ENCODE measurements at places on chromosomes 2 and 18.

DNA sequence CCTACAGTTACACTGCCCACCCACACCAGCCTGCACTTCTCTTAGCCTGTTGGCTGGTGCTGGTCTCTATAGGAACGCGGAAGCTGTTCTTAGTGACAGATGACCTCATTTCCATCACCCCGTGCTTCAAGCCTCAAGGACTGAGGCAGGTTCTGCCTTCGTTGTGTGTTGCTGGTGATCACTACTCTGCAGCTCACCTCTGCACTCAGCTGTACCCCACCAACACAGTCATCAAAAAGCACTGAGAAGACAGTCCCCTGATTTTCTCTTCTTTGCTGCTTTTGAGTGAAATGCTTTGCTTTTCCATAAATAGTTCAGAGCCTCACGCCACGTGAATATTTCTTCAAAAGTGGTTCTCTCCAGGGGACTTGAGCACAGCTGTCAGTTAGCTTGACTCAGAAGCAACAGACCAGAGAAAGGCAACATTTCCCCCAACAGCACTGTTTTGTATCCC lies 225.7 kb upstream of the CCDC150 start:
- DNase-seq: no peak

- DNase-seq: no peak
Measured at GRCh38 chr18:56146565-56146964, 491.8 kb downstream of the TXNL1 start.

DNA sequence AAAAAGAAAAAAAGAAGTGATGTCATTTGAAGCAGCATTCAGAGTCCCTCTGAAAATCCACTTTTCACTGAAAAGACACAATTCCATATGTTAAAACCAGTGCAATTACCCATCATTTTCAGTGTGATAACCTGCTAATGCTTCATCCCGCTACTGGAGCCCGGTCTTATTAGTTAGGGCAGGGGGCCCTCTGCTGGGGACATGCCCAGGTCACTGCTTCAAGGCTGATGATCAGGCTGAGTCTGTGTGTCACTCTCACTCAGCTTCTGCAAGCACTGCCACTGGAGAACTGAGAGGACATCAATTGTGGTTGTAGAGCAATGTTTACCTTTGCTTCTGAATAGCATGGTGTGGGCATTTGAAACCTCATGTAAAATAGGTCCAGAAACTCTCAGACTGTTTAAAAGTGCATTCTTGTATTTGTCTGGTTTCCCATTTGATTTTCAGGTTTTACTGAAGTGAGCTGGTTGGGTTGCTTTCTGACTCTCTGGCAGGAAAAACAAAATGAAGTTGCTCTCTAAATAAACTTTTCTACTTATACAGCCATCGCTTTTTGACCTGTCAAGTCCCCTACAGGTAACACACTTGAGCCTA lies 49.2 kb upstream of the NXPH2 start:
- DNase-seq: peak; percentile 12

GRCh38 chr18:1296237-1296636 lies 391.6 kb downstream of the ADCYAP1 start:
- DNase-seq: no peak

DNA sequence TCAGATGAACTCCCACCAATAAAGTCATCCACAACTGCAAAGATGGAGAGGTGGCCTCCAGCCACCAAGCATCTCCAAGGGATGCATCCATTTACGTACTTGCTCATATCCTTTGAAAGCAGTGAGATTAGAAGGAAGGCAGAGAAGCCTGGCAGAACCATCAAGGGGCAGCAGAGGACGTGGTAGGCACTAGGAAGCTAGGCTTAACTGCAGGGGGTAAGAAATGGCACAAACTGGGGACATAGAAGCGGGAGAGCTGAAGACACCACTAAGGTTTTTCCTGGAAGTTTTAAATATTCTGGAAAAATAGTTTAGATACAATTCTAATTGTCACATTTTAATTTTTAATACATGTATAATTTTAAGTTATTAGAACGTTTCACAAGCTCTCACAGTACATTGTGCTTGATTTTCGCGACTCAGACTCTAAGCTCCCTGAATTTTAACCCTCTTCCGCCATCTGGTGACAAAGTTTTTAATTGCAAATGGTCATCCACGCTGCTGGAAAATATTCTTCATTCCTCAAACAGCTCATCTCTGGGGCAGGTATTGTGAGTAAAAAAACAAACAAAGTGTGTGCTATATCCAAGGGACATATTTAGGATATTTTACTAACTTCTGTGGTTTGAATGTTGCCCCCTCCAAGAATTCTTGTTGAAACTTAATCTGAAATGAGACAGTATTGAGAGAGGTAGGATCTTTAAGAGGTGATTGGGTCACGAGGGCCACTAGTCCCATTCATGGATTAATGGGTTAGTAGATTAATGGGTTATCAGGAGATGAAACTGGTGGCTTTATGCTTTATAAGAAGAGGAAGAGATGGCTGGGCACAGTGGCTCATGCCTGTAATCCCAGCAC lies 1.6 kb upstream of the PSTPIP2 start:
- peak; percentile 72 for DNase-seq

GRCh38 chr18:3453540-3454364 lies 3.8 kb downstream of the TGIF1 start:
- no peak for DNase-seq

DNA sequence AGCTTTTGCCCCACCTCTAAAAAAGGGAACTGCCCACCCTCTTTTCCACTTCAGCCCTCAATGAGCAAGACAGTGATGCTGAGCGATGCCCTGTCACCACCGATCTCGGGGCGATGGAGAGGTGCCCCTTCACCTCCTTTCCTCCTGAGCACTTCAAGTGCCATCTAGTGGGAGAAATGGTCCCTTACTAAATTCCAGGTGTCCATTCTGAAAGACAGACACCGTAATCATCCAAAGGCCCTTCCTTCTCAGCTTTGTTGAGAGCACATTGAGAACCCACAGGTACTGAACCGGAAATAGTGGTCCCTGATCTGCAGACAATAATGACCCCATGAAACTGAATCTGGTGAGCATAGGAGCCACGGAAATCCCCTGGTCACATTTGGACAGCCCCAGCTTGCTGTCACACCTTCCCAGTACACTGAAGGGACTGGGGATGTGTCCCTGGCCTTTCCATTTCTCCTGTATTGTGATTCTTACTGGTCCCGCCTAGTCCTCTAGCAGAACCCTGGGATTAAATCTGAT lies 38.5 kb downstream of the KCTD18 start:
- peak; percentile 28 for DNase-seq

DNA sequence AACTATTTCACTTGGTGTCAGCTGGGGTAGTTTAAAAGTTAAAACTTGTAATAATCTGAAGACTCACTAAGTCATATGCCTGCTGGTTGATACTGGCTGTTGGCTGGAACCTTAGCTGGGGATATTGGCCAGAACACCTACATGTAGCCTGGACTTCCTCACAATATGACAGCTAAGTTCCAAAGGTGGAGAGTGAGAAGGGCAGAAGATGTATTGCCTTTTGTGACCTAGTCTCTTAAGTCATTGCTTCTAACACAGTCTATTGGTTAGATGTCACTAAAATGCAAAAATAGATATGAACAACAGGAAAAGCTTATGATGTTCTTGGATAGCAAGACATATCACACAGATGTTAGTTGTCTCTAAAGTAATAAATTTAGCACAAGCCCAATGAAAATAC lies 113.2 kb upstream of the CHAC2 start:
- no peak for DNase-seq

GRCh38 chr18:10973567-10974203 lies 175.7 kb downstream of the PIEZO2 start:
- DNase-seq: no peak

- DNase-seq: no peak
Measured at GRCh38 chr2:218360453-218360852, 3.8 kb downstream of the CATIP start.

- DNase-seq: no peak
Measured at GRCh38 chr2:212408524-212408923, 130.1 kb downstream of the ERBB4 start.

GRCh38 chr18:25661831-25662230 lies 309.9 kb upstream of the ZNF521 start:
- DNase-seq: no peak

DNA sequence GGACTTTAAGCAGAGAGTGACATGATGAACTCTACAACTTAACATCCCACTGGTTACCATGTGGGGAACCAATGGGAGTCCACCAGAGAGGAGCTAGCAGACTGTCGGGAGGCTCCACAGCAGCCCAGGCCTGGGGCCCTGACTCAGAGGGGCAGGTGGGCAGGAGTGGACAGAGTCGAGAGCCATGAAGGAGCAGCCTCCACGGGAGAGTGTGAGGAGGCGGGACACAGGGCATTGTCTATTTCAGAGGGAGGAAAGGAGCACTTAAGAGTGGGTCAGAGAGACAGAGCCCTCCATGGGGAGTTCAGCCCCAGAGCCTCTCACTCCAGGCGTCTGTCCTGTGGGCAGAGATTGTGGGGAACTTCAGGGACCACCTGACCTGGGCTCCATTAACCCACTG lies 118.7 kb downstream of the CYP26B1 start:
- DNase-seq: no peak

GRCh38 chr2:202455114-202455513 lies 79.0 kb downstream of the BMPR2 start:
- no peak for DNase-seq

DNA sequence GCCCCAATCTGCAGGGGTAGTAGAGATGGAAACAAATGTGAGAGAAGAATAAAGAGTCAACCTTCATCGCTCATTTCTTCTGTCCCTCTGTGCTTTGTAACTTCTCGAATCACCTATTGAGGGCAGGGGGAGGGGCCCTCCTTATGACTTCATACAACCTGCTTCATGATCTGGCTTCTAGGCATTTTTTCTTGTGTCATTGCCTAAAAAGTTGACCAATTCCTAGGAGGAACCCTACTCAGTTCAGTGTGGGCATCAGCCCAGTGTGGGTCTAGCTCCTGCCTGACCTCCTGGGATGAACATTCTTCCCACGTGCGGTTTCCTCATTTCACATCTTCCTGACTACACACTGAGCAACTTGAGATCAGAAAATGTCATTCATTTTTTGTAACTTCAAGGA lies 46.3 kb upstream of the CREB1 start:
- DNase-seq: no peak

DNA sequence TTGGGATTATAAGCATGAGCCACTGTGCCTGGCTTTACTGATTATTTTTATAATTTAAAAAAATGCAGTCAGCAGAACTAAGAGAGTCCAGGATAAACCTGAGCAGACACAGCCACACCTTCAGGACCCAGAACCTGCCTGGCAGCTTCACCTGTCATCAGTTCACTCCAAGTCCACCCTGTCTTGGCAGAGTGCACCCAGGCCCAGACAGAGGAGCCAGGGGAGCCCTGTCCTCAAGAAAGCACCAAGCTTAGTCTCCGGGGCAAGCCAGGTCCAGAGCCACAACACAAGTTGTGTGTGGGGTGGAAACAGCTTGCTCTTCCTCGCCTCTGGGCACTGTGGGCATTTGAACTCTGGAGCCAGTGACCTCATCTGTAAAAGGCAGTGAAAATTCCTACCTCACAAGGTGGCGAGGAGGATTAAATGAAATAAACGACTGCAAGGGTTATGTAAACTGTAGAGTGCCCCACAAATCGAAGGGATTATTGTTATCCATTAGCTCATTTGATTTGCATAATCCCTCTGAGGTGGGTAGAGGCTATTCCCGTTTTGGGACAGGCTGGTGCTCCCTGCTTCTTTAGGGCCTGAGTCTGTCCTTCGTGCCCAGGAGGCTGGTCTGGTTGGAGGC lies 24.7 kb downstream of the MYCN start:
- DNase-seq: no peak

DNA sequence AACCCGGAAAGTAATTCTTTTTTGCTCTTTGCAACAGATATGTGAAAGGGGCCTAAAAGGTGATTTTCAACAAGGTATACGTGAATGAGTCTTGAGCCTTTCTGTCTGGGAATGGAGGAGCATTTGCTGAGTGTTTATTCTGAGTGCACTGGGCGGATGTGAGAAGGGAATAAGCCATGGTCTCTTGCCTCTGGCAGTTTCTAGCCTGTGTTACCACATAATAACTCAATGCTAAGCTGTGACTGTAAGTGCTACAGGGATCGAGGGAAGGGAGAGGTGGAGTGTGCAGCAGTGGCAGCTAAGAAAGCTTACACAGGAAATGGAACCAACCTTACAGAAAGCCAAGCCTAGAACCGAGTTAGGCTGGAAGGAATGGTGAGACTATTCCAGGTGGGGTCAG lies 444.3 kb downstream of the SLC4A3 start:
- no peak for DNase-seq

DNA sequence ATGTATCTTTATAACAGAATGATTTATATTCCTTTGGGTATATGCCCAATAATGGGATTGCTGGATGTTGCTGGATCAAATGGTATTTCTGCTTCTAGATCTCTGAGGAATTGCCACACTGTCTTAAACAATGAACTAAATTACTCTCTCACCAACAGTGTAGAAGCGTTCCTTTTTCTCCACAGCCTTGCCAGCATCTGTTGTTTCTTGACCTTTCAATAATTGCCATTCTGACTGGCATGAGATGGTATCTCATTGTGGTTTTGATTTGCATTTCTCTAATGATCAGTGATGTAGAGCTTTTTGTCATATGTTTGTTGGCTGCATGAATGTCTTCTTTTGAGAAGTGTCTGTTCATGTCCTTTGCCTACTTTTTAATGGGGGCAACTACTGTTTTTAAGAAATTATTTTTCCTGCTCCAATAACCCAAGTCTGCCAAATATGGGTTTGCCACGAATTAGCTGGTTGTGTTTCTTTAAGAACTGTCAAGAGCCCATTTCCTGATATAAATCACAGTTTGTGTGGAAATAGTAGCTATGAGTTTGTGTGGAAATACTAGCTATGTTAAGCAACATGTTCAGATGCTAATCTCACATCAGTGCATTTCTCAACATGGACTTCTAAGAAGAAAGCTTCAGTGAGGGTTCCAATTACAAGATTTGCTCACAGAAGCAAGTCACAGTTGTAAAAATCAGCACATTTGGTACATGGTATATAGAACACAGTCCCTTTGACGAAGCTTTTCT lies 259.4 kb downstream of the ANAPC1 start:
- no peak for DNase-seq

GRCh38 chr2:152563764-152564163 lies 153.5 kb downstream of the PRPF40A start:
- no peak for DNase-seq

All from effector memory CD8-positive, alpha-beta T cell (primary cell).